PC-9 (cell line): ENCODE measurements at places on chromosomes 11 and 22. TPM values are rescaled to one million over a fixed set of nuclear protein-coding genes. Genes with fewer than 3 reads are reported as not detected.

GRCh38 chr11:5541427-5541826 lies 6.9 kb downstream of the OR52H1 start:
- no peak for DNase-seq
- H3K27ac ChIP-seq: no peak overlapping the region
- H3K36me3 ChIP-seq: no peaks in the 10 kb centered on the region
- H3K4me3 ChIP-seq: no peak overlapping the region
- no peaks in the 10 kb centered on the region for H3K4me1 ChIP-seq

GRCh38 chr11:116796548-116796947 lies 4.9 kb upstream of the APOA5 start:
- no peak overlapping the region for H3K4me3 ChIP-seq
- no peaks in the 10 kb centered on the region for H3K27me3 ChIP-seq
- H3K4me1 ChIP-seq: peaks cover 12% of the 10 kb centered on the region; the same call in 1 of the 2 replicates
- H3K36me3 ChIP-seq: no peaks in the 10 kb centered on the region

Gene PAAF1
- total RNA-seq: 30.0 and 30.7 TPM in 2 replicates

DNA sequence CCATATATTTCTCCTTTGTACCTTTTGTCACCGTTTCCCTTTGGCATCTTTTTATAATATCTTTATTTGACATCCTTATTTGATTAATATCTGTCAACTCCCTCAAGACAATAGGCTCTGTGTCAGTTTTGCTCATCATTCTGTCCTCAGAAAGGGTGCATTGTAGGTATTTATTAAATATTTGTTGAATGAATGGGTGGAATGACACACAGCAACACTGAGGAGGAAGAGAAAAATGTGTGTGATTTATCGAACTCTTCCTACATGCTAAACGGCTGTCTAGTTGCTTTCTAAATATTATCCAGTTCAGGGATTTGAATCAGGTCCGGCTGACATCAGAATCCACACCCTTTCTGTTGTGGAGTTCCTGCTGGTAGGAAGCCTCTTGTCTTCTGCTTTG lies 98.2 kb downstream of the NAV2 start:
- DNase-seq: no peak
- no peak overlapping the region for H3K4me3 ChIP-seq
- H3K27me3 ChIP-seq: no peaks in the 10 kb centered on the region

Gene MMP20
- total RNA-seq: not detected in 2 replicates

- DNase-seq: no peak
- peaks cover 46% of the 10 kb centered on the region for H3K27me3 ChIP-seq
- H3K4me3 ChIP-seq: no peak overlapping the region
- no peaks in the 10 kb centered on the region for H3K36me3 ChIP-seq
These were observed 49.3 kb upstream of the IGLL5 start for GRCh38 chr22:22838148-22838786.

DNA sequence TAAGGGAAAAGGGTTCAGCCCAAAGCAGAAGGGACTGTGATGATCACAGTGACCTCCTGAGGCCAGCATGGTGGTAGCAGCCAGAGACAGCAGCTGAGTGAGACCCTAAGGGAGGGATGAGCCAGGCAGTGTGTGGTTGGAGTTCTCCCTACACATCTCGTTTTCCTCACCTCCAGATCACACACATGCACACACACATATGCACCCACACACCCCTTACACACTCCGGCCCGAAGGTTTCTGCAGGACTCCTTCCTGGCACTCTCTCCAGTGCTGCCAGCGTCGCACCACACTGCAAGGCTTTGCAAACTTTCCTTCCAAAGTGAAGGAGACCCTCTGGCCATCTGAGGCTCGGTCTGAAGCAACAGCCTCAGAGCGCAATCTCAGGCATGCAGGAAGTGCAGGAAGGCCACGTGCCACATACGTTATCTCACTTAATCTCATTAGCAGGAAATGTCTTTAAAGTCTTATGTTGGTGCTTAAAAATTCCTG lies 26.9 kb upstream of the TP53I11 start:
- DNase-seq: peak; percentile 23
- peak overlapping the region; percentile 87 for H3K27ac ChIP-seq
- H3K4me1 ChIP-seq: peaks cover 46% of the 10 kb centered on the region

DNA sequence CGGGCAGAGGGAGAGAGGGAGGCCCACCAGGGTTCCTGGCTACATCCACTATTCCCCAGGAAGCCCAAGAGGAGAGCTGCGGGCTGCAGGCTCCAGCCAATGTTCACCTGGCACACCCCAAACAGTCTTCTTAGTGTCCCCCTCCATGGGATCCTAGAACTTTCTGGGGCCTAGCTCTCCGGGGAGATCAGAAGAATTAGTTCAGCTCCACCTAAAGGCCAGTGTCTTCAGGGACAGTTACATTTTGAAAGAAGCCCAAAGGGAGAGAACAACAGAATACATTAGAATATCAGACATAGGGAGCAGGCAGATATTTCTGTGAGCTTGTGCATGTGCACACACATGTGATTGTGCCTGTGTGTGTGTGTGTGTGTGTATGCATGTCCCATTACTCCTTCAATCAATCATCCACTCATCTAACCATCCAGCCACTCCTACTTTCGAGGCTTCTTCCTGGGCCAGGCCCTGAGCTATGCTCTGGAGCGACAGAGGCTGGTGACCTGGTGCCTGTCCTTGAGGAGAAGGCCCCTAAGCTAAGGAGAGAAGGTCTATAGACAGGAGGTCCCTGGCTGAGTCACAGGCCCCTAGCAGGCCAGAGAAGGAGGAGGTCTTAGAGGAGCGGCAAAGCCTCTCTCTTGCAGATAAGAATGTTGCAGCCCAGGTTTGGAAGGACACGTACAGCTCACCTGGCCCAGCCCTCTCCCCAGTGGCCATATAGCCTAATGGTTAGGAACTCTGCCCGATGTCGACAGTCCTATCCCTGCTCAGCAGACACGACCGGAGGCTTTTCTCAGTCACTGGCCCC lies 165.5 kb downstream of the DSCAML1 start:
- no peak overlapping the region for H3K4me3 ChIP-seq
- H3K36me3 ChIP-seq: no peaks in the 10 kb centered on the region
- no peak overlapping the region for H3K27ac ChIP-seq
- H3K4me1 ChIP-seq: no peaks in the 10 kb centered on the region
- DNase-seq: no peak
- H3K27me3 ChIP-seq: peaks cover 100% of the 10 kb centered on the region

GRCh38 chr11:72075109-72075508 lies 5.2 kb downstream of the NUMA1 start:
- H3K27me3 ChIP-seq: no peaks in the 10 kb centered on the region
- peaks cover 64% of the 10 kb centered on the region for H3K4me1 ChIP-seq

Gene MS4A13
- not detected in 2 replicates for total RNA-seq

GRCh38 chr11:60370811-60371298 lies 7.5 kb upstream of the MS4A7 start:
- H3K4me3 ChIP-seq: no peak overlapping the region
- no peaks in the 10 kb centered on the region for H3K36me3 ChIP-seq
- H3K27ac ChIP-seq: no peak overlapping the region
- H3K27me3 ChIP-seq: peaks cover 64% of the 10 kb centered on the region
- DNase-seq: peak; percentile 63

- DNase-seq: no peak
- H3K4me3 ChIP-seq: no peak overlapping the region
- no peaks in the 10 kb centered on the region for H3K27me3 ChIP-seq
- H3K4me1 ChIP-seq: no peaks in the 10 kb centered on the region
- H3K27ac ChIP-seq: no peak overlapping the region
These were observed 103.5 kb downstream of the WNT11 start for GRCh38 chr11:76102802-76103201.

GRCh38 chr11:69106031-69106811 lies 49.5 kb upstream of the SMIM38 start:
- no peak overlapping the region; the same call in 1 of the 2 replicates for H3K4me3 ChIP-seq
- peak overlapping the region; percentile 81 for H3K27ac ChIP-seq
- no peaks in the 10 kb centered on the region for H3K27me3 ChIP-seq
- peaks cover 37% of the 10 kb centered on the region for H3K4me1 ChIP-seq
- no peaks in the 10 kb centered on the region for H3K36me3 ChIP-seq

- no peaks in the 10 kb centered on the region for H3K27me3 ChIP-seq
- H3K4me1 ChIP-seq: peaks cover 17% of the 10 kb centered on the region
- H3K4me3 ChIP-seq: no peak overlapping the region
- DNase-seq: no peak
- H3K27ac ChIP-seq: no peak overlapping the region
These were observed 8.5 kb downstream of the DENND6B start for GRCh38 chr22:50318356-50318697.

GRCh38 chr22:22450343-22450839 lies 58.2 kb downstream of the ZNF280B start:
- DNase-seq: no peak
- peaks cover 27% of the 10 kb centered on the region for H3K27me3 ChIP-seq
- no peak overlapping the region for H3K27ac ChIP-seq
- H3K4me1 ChIP-seq: no peaks in the 10 kb centered on the region
- H3K36me3 ChIP-seq: no peaks in the 10 kb centered on the region

GRCh38 chr22:36435516-36436415 lies 45.7 kb downstream of the TXN2 start:
- no peak overlapping the region for H3K4me3 ChIP-seq
- DNase-seq: peak; percentile 70
- H3K4me1 ChIP-seq: peaks cover 66% of the 10 kb centered on the region
- no peaks in the 10 kb centered on the region for H3K27me3 ChIP-seq

Gene HSPB2
- 0.28 and 0.80 TPM in 2 replicates for total RNA-seq

Gene RAG1
- total RNA-seq: 0.31 and 0.63 TPM in 2 replicates

Gene ZNF143
- total RNA-seq: 14.7 and 16.5 TPM in 2 replicates

GRCh38 chr11:34451053-34451452 lies 12.3 kb downstream of the CAT start:
- H3K36me3 ChIP-seq: peaks cover 59% of the 10 kb centered on the region
- no peak overlapping the region for H3K4me3 ChIP-seq
- DNase-seq: no peak

- peaks cover 49% of the 10 kb centered on the region for H3K27me3 ChIP-seq
- no peaks in the 10 kb centered on the region for H3K36me3 ChIP-seq
- H3K4me3 ChIP-seq: no peak overlapping the region
These were observed 97.7 kb downstream of the MPPED2 start for GRCh38 chr11:30488304-30488998.

Gene RASL10A
- not detected in 2 replicates for total RNA-seq

DNA sequence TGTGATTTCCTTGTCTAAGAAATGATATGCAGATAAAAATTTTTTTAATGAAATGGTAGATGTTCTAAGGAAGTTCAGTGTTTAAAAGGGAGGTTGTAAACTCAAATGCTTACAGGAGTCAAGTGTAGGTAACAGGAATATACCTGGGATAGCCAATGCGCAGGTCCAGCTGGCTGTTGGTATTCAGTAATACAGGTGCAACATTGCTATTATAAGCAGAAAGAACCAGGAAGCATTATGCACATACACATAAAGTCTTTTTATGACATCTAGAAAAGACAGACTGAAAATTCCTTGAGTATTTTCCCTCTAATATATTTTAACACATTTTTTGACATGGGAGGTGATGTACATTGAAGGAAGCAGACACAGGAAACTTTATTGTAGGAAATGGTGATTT lies 43.6 kb upstream of the B3GNT6 start:
- no peak overlapping the region for H3K27ac ChIP-seq
- H3K4me3 ChIP-seq: no peak overlapping the region
- no peaks in the 10 kb centered on the region for H3K36me3 ChIP-seq
- DNase-seq: no peak
- H3K4me1 ChIP-seq: no peaks in the 10 kb centered on the region
- no peaks in the 10 kb centered on the region for H3K27me3 ChIP-seq

- H3K4me1 ChIP-seq: no peaks in the 10 kb centered on the region
- no peaks in the 10 kb centered on the region for H3K27me3 ChIP-seq
- H3K36me3 ChIP-seq: no peaks in the 10 kb centered on the region
These were observed 91.3 kb upstream of the TP53AIP1 start for GRCh38 chr11:129034001-129034400.

Gene ANO5
- not detected in 2 replicates for total RNA-seq

DNA sequence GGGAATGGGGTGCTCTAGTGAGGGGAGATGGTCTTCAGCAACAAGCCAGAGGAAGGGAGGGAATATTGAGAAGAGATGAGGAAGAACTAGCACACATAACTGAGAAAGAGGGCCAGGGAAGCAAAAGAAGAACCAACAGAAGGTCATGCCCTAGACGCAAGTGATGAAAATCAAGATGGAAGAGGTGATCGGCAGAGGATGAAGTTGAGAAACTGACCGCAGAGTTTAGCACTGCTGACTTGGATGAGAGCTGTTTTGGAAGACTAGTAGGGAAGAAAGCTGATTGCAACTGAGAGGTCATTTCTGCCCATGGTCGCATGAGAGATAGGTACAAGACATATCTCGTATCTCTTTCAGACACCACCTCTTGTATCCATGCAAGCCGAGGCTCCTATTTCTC lies 2.9 kb downstream of the SPINDOC start:
- H3K27me3 ChIP-seq: no peaks in the 10 kb centered on the region
- DNase-seq: no peak
- H3K4me1 ChIP-seq: peaks cover 17% of the 10 kb centered on the region
- H3K36me3 ChIP-seq: 0 out of 2 replicates have a peak, but pooled peaks cover 11% of the 10 kb centered on the region
- H3K4me3 ChIP-seq: no peak overlapping the region

- DNase-seq: no peak
- peaks cover 9% of the 10 kb centered on the region for H3K4me1 ChIP-seq
- no peak overlapping the region for H3K27ac ChIP-seq
These were observed 47.2 kb upstream of the MMP7 start for GRCh38 chr11:102577723-102578122.

Gene DDTL
- total RNA-seq: not detected in 2 replicates

Gene PDGFB
- total RNA-seq: 35.5 and 39.7 TPM in 2 replicates

DNA sequence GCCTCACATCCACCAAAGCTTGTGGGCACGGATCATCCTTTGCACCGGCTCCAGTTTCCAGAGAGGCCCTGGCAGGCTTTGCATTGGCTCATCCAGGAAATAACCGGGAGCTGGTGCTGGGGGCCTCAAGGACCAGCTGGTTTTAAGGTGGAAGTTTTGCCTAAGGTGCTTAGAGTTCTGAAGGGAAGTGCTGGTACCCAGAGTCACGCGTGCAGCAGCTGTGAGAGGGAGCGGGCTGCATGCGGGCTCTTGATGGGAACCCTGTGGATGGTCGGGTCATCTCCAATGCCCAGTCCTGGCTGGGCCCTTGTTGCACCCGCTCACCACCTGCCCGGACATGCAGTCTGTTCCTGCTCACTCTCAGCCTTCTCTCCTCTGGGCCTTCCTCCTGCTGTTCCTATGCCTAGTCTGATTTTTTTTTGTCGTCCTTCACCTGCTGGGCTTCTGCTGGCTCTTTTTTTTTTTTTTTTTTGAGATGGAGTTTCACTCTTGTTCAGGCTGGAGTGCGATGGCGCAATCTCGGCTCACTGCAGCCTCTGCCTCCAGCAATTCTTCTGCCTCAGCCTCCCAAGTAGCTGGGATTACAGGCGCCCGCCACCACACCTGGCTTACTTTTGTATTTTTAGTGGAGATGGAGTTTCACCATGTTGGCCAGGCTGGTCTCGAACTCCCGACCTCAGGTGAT lies 24.0 kb upstream of the PRR5 start:
- no peaks in the 10 kb centered on the region for H3K27me3 ChIP-seq
- H3K27ac ChIP-seq: no peak overlapping the region
- no peak for DNase-seq
- H3K4me1 ChIP-seq: peaks cover 10% of the 10 kb centered on the region

- no peak overlapping the region for H3K4me3 ChIP-seq
- DNase-seq: no peak
- no peak overlapping the region for H3K27ac ChIP-seq
- no peaks in the 10 kb centered on the region for H3K4me1 ChIP-seq
- H3K27me3 ChIP-seq: no peaks in the 10 kb centered on the region
These were observed 44.5 kb upstream of the RRM1 start for GRCh38 chr11:4050138-4050537.

GRCh38 chr11:61567286-61568061 lies 13.4 kb downstream of the SYT7 start:
- no peaks in the 10 kb centered on the region for H3K36me3 ChIP-seq
- peak; percentile 78 for DNase-seq
- peak overlapping the region; percentile 13; the same call in 1 of the 2 replicates for H3K4me3 ChIP-seq
- peaks cover 53% of the 10 kb centered on the region for H3K27me3 ChIP-seq
